ENCODE measurements at places on chromosomes 11 and 22. TPM values are rescaled to one million over a fixed set of nuclear protein-coding genes. Genes with fewer than 3 reads are reported as not detected.

Gene OR8D4
- not detected for total RNA-seq

Gene CDKN1C
- 123 TPM for total RNA-seq

Gene RNF214
- total RNA-seq = 43.6 TPM

Gene SLN
- not detected for total RNA-seq

Gene PACSIN2
- 63.9 TPM for total RNA-seq

DNA sequence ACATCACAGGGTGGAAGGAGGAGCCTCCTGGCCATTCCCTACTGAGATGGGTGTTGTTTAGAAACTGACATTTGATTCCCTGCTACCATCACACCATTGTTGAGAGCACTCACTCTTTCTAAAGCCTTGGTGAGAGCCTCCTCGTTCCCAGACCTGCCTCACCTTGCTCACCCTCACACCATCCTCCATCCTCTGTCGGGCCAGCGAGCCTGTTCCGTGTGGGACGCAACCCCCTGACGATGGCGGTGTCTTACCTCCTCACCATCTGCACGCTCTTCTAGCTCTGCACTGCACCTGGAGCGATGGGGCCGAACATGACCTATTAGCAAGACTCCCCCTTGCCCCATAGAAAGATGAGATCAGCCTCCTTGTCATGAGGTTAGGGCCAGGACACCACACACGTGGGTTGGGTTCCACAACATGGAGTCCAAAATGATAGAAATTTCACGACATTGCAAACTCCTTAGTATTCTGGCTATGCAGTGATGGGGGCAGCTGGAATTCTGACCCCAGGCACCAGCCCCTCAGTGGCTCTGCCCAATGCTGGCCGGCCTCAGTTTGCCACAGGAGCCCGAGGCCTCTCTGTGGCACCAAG is 1017.9 kb downstream of the TBC1D22A start:
- no peak for DNase-seq

DNA sequence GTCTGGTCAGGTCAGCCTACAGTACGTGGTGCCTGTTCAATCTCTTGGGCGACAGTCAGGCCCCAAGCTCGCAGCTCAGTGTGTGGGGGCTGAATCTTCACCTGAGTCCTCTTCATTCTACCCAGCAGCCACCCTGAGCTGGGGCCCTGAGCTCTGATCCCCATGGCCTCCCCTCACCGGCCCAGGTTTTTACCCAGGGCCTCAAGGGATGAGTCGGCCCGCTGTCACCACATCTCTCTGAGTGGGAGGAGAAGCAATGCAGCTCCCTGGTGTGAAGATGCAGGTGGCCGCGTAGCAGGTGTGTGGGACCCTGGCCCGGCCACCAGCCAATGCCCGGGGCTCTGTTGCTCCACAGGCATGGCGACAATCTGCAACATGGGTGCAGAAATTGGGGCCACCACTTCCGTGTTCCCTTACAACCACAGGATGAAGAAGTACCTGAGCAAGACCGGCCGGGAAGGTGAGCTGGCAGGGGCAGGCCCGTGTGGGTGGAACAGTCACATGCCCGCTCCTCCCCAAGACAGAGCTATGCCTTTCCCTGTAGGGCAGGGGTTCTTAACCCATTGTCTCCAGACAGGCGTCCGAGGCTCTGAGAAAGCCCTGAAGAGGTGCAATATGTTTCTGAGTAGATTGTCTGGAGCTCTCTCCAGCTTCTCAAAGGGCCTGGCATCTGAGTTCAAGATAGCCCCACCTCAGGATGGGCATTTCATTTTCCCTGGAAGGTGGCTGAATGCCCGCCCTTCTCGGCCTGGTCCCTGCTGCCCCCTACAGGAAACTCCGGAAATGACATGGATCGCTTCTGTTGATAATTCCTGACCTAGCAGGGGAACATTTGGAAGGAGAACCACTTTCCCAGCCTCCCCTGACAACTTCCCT is 26.9 kb downstream of the POLR3H start:
- peak; percentile 90 for DNase-seq

DNA sequence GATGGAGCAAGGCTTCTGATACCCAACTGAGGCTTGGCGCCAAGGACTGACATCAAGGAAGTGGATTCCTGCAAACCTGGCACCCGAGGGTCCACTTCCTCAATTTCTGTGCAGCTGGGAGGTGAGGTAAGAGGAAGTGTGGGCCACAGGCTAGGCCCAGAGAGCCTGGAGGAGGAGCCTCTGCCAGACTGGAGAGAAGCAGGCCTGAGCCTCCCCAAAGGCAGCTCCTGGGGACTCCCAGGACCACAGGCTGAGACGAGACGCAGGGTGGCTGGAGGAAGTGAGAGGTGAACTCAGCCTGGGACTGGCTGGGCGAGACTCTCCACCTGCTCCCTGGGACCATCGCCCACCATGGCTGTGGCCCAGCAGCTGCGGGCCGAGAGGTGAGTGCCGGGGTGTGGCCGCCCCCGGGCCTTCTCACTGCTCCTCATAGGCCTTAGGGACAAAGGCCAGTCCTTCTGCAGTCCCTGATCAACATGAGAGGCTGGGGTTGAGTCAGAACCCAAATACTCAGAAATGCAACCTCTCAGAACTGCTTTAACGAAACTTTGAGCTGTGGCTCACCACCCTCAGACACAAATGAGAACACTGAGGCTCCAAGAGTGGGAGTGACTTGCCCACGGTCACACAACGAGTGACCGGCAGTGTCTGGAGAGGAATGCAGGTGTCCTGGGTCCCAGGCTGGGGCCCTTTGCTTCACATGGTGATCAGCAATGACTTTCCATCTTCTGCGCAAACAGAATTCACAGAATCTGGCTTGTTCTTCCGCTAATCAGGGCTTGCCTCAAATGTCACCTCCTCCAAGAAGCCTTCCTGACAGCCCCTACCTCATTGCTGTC is at the start of gene NCF4:
NCF4 (plus strand) TSS at position 186 of the 839 bp plus-strand sequence; CDS start at position 352, 166 bp downstream.
- DNase-seq = no peak

DNA sequence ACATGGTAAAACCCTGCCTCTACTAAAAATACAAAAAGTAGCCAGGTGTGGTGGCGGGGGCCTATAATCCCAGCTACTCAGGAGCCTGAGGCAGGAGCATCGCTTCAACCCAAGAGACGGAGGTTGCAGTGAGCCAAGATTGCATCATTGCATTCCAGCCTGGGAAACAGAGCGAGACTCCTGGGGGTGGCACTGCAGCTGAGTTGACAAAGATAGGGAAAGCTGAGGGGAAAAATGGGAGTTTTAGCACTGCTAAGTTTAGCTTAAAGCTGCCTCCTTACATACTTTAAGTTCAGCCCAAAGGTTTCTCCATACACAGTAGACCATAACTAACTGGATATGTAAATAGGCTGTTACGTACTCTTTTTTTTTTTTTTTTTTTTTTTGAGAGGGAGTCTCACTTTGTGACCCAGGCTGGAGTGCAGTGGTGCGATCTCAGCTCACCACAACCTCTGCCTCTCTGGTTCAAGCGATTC is 9.0 kb upstream of the USP28 start:
- DNase-seq = no peak

GRCh38 chr22:38171927-38172831 is 9.5 kb downstream of the PLA2G6 start:
- DNase-seq = no peak

DNA sequence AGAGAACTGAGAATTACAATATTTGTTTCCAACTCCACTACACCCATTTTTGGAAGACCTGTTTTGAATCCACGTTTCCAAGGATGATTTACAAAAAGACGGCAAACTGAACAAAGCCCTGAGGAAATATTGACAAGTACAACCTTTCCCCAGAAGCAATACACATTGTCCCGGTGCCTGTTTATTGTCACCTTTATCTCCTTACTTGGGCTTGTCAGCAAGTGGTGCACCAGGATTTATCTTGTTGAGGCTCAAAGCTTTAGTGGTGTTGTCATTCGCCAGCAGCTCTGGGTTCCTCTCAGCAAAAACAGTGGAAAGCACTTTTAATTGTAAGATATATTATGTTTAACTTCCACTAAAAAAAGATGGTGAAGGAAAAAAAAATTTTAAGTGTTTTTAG is 1191.9 kb upstream of the TENM4 start:
- DNase-seq = no peak

- DNase-seq = no peak
Observed at GRCh38 chr11:124938206-124938765, 2.4 kb upstream of the HEPACAM start.

GRCh38 chr22:48137640-48138039 is 1375.2 kb downstream of the TBC1D22A start:
- no peak for DNase-seq

DNA sequence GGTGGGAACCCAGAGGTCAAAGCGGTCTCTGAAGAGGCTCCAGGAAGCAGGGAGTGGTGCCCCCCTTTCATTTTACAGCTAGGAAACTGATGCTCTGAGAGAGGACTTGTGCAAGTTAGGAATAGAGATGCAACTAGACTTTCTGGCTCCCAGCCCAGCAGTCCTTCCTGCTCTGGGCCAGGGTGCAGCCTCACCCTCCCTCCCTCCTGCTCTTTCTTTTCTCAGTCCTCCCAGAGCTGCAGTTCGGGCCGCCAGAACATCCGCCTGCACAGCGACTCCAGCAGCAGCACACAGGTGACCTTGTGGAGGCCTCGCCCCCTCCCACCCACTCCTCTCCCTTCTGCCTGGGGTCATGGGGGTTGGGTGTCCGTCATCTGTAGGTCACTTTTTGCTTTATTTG is 51.5 kb downstream of the LHFPL7 start:
- DNase-seq = no peak

DNA sequence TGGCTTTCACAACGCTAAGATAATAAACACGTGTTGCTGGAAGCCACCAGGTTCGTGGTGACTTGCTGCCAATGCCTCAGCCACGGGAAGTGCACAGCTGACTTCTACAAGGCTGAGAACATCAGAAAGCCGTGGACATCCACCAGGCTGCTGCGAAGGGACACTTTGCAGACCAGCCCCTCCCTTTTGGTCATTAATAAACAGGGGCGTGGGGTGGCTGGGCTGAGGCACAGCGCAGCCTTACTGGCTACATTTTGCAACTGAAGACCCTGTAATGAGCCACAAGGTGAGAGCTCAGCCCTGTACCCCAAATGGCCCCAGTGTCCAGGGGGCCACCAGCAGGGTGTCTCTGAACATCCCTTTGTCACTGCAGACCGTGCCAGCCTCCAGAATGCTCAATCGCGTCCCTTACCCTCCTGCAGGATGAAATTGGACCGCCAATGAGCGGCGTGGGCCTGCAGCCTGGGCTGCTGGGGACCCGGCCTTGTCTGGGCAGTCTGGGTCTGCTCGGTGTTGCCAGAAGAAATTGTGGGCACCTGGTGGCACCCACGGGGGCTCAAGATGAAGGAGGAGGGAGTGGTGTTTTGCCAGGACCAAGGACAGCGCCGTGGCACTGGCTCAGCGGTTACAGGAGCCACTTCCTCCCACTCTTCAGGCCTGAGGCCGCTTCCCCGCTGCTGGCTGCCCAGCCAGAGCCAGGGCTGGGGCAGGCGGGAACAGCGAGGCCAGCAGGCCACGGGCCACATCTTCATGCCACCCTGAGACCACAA is 181.9 kb downstream of the CTTN start:
- no peak for DNase-seq

DNA sequence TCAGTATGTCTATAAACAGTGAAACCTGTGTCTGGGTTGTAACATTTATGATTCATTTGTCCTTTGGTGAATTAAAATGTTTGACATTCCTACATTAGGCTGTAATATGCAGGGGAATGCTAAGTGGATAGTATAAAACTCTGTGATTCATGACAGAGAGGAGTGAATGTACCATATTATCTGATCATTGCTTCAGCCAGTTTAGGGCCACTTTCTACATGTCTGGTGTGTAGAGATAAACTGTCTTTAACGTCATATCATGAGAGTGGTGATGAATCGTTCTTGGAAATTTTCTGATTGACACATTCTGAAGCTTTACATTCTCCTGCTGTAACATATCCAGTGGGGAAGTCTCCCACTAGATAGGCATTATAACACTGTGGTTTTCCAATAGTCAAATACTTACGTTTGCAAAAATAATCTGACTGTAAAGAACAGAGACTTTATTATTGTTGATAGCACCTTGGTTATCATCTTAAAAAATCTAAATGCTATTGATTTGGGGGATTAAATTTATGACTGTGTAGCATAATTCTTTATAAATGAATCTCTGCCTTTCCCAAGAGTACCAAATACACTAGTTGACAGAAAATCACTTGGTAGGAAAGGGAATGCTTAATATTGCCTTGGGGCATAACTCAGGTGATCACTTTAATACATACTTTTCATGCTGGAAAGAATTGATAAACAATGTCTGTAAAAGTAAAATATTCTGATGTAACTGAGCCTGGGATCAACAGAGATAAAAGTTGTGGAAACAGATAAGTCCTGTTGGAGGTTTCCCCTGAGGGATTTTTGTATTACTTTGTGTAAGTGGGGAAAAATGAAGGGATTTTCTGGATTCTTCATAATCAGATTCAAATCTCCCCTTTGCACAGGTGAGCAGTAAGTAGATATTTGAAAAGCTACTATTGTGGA is 427.9 kb downstream of the JRKL start:
- no peak for DNase-seq

- no peak for DNase-seq
Observed at GRCh38 chr11:75762885-75763284, 5.7 kb upstream of the DGAT2 start.

DNA sequence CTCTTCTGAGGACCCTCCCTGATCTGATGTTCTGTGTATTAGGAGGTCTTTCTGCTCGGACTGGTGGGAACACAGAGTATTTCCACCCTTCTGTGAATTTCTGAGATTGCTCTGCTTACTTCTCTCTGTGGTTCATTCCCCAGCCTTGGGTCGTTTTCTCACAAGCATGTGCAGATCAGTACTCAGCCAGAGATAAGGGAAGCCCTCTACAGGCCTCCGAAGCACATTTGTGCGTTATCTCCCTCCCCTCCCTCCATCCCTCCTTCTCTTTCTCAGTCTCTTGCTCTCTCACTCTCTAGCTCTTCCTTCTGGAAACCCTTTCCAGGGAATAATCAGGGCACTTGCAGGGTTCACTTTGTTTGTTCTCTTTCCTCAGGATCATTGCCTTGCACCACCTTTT is 35.2 kb upstream of the TUB start:
- DNase-seq = no peak

DNA sequence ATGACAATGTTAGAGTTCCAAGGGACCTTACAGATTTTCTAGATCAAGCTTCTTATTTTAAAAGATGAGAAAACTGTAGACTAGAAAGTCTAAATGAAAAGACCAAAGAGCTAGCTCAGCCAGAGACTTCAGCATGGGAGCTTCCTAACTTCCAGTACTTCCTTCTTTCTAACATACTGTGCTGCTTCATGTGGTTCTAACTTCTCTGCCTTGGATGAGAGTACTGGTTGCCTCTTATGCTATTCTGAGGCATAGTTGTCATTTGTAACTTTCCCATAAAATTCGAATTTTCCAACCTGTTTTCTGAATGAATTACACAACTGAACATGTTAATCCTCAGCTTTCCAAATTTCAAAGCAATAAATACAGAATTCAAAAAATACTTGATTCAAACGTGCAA is 1.8 kb downstream of the MTMR2 start:
- DNase-seq = no peak

DNA sequence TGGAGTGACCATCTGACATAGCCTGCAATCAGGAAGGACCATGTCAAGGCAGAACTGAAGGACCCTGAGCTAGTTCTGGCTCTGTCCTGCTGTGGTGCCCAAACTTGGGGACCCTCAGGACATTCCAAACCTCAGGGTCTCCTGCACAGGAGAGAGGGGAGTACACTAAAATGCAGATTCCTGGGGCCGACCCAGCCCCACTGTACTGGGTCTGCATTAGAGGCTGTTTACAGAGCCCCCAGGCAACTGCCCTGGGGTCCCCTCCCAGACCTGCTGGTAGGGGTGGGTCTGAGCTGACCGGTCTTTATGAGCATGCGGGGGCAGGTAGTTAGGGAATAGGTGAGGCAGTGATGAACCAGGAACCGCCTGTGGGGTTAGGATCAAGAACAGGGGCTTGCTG is 6.8 kb downstream of the TRPM5 start:
- no peak for DNase-seq

All from dorsolateral prefrontal cortex (tissue), 122 donors.